Activated CD8-positive, alpha-beta memory T cell treated with anti-CD3 and anti-CD28 coated beads for 48 hours (primary cell): ENCODE measurements at places on chromosomes 12 and 14.

DNA sequence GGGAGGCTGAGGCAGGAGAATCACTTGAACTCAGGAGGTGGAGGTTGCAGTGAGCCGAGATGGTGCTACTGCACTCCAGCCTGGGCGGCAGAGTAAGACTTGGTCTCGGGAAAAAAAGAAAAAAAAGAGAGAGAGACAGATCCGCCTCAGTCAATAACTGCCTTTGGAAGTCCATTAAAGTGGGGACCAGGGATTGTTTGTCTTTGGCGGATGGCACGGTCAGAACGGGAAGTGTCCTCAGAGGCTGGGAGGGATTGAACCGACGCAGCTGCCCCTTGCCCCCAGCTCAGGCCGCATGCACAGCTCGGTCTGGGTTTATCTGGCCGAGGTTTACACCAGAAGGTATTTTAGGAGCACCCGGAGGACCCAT lies 54.4 kb downstream of the TESC start:
- no peak for DNase-seq

GRCh38 chr12:75478116-75478794 lies 2.3 kb upstream of the GLIPR1 start:
- no peak for DNase-seq

- DNase-seq, result no peak
Observed at GRCh38 chr14:69260190-69260860, 367 bp downstream of the GALNT16 start.

- no peak for DNase-seq
Observed at GRCh38 chr14:62066304-62066703, 304.1 kb downstream of the SNAPC1 start.

- DNase-seq, result no peak
Observed at GRCh38 chr12:15020156-15020555, 47.3 kb downstream of the PDE6H start.

GRCh38 chr12:83389237-83389996 lies 702.7 kb downstream of the TMTC2 start:
- no peak for DNase-seq

DNA sequence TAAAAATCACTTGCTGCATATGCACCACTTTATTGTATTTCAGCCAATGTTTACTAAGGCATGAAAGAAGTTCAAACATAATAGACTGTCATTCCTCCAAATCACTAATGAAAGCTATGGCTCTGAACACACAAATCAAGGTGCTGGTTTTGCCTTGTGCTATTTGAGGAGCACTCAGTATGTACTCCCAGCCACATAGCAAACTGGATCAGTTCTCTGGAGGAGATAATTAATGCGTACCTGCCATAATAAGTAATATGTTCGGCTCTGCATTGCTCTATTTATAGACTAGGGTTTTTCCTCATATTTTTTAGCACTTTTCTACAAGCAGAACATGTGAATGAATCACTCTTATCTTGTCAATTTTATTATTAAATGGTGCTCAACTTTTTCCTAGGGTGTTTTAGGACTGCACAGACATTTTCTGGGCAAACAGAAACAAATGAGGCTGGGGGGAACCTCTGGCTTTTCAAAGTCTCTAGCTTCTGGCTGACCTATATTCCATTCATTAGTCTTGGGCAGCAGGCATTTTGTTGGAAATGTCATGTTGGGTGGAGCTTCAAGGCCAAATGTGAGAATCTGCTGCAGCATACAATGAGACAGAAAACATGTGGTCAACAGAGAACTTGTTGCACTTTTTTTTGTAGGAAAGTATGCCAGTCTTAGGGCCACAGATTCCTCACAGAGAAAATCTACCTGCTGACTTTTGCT lies 88.4 kb downstream of the GRIP1 start:
- no peak for DNase-seq

- no peak for DNase-seq
Observed at GRCh38 chr12:11943919-11944700, 126.6 kb upstream of the BCL2L14 start.

DNA sequence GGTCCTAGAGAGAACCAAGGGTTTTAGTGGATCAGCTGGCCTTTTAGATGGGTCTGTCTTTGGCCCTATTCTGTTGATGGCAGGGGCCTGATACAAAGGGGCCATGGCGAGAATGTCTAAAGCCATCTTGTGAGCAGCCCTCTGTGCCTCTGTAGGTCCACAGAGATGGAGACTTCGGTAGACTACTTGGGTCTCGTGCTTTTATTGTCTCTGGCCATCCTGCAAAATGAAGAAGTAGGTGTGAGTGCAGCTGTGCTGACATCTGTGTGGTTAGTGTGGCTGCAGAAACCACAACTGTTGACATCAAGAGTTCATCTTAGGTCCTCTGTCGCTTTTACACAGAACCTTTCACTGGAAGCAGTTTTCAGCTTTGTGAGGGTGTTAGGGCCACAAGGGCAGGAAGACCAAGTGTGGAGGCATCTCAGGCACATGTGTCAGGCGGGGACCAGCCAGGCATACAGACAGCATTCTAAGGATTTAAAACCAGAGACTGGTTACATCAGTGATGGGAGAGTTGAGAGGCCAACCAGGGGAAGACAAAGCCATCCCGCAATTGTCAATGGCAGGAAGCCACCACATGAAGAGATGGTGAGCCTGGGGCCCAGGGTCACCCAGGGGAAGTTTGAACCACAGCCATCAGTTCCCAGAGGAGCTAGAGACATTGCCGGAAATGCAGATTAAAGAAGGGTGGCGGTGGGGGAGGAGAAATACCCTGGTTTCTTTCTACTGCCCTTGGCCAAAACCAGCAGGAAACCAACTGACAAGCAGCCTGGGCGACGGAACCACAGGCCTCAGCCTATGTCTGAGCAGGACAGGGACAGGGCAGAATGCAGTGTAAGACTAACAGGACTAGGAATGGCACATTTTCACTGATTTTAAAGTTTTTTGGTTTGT lies 13.0 kb upstream of the TPCN1 start:
- DNase-seq, result peak; percentile 43

DNA sequence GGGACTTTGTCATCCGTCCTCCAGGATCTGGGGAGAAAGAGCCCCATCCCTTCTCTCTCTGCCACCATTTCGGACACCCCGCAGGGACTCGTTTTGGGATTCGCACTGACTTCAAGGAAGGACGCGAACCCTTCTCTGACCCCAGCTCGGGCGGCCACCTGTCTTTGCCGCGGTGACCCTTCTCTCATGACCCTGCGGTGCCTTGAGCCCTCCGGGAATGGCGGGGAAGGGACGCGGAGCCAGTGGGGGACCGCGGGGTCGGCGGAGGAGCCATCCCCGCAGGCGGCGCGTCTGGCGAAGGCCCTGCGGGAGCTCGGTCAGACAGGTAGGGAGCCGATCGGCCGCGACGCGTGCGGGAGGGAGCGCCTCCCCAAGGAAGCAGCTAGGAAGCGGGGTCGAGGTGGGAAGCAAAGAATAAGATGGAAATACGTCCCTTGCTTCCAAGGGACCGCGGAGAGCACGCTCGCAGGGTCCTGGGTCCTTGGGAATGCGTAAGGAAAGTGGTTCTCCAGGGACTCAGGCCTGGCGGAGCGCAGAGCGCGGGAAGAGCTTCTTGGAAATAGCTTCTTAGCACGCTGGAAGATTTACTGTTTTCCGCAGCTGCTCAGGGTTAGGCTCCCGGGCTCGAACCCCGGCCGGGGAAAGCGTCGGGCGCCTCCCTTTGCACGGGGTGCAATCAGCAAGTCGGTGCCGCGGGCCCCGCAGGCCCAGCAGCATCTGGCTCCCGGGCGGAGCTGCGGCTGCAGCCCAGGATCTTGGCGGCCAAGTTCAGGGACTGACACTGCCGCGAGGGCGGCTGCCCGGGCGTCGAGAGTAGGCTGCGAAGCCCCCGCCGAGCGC lies 457 bp downstream of the SOCS2 start:
- DNase-seq, result peak; percentile 3

DNA sequence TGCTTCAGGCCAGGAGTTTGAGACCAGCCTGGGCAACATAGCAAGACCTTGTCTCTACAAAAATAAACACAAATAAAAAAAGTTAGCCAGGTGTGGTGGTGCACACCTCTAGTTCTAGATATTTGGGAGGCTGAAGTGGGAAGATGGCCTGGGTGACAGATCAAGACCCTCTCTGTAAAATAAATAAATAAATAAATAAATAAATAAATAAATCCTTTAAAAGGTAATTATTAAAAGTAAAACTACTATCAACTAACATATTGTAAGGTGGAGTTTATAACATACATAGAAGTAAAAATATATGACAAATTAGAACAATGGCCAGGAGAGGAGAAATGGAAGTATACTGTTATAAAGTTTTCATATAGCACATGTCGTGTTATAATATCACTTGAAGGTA lies 33.3 kb upstream of the CLMN start:
- DNase-seq, result no peak

DNA sequence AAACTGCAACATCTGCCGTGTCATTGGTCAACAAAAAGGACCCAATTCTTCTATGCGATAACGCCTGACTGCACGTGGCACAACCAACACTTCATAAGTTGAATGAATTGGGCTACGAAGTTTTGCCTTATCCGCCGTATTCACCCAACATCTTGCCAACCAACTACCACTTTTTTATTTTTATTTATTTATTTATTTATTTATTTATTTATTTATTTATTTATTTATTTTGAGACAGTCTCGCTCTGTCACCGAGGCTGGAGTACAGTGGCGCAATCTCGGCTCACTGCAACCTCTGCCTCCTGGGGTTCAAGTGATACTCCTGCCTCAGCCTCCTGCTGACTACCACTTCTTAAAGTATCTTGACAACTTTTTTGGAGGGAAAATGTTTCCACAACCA lies 127.4 kb downstream of the RASSF9 start:
- no peak for DNase-seq

- DNase-seq, result no peak
Observed at GRCh38 chr14:89282191-89282590, 134.8 kb downstream of the FOXN3 start.

GRCh38 chr12:66717036-66717673 lies 38.3 kb upstream of the GRIP1 start:
- DNase-seq, result no peak

- no peak for DNase-seq
Observed at GRCh38 chr12:128814411-128815261, 9.1 kb downstream of the SLC15A4 start.

DNA sequence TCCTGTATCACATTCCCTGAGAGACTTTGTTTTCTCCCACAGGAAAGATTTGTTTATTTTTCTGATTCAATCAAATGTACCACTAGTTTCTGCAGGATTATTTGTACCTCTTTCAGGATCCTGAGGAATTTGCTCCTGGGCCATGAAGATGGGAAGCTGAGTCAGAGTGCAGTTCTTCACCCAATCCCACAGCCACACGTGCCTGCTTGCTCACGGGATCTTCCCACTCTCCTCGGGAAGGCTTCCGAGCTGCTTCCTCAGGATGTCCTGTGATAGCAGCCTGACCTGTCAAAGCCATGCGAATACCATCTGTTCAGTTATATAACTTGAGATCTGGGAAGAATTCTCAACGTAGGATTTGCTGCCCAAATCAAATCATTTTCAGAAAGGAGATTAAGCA lies 41.8 kb upstream of the HIF1A start:
- DNase-seq, result no peak

DNA sequence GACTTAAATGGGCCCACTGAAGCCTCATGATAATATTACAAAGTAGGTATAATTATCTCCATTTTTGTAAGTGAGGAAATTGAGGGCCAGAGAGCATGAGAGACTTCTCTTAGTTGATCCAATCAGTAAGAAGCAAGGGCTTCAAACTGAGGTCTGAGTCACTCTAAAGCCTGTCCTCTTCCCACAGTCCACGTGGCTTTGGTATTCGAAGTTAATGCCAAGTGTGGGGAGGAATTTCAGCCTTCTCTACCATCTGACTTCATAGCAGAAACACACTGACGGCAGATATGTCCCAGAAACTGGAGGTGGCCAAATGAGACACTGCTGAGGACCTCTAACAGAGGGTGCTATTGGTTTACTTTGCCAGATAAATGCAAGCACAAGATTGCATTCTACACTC lies 114.4 kb upstream of the OVCH1 start:
- DNase-seq, result no peak

DNA sequence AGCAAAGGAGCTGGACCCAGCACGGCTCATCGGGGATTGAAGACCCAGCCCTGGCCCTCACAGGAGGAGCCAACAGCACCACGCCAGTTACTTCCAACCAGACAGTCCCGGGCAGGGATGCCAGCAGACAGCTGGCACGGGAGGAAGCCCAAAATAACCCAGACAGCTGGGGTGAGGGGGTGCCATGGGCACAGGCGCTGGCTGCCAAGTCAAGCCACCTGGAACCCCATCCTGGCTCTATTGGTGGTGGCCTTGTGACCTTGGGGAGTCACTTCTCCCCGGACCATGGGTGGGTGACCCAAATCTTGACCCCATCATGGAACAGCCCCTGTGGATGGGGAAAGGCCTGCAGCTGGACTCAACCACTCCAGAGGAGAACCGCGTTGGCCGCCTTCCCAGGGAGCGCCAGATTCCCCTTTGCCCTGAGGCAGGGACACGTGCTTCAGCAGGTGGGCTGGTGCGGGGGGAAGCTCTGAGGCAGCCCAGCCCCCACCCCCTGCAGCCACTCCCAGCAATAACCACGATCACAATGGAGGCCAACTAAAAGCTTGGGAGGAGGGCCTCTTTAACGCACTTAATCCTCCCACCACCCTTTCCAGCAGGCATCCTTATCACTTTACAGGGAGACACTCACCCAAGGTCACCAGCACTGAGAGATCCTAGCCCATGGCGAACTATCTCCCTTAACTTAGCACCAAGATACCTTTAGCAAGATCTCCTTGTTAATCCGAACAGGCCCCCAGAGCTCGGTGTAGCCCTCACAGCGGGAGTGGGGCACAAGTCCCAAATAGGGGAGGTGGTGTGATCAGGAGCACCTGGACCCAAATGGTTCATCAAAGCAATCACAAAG lies 4.7 kb upstream of the RHOF start:
- DNase-seq, result no peak

DNA sequence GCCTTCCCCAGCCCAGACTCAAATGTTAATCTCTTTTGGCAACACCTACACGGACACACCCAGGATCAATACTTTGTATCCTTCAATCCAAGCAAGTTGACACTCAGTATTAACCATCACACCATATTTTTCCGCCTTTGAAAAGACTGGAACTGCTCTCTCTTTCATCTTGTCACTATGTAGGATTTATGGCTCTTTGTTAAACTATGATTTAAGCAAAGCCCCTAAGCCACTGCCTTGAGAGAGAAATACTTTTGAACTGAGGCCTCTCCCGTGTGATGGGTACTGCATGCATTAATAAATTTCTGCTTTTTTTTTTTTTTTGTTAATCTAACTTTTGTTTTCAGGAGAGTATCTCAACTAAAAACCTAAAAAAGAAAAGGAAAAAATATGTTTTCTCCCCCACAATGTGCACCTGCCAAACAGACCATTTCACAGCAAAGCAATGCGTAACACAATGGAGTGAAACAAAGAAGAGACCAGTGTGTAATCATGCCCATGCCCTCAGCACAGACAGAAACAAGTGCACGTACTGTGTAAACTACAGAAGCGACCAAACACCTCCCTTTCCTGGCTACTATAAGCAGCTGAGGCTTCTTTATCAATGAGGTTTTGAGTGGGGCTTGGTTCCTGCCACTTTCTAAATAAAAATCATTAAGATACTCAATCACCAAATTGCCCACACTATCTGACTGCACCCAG lies 28.3 kb upstream of the ETFBKMT start:
- no peak for DNase-seq

GRCh38 chr14:75648066-75648838 lies 12.4 kb downstream of the ERG28 start:
- DNase-seq, result no peak

- no peak for DNase-seq
Observed at GRCh38 chr12:31715283-31715825, 13.5 kb downstream of the AMN1 start.
